ENCODE measurements at places on chromosomes 5 and 9. TPM values are rescaled to one million over a fixed set of nuclear protein-coding genes. Genes with fewer than 3 reads are reported as not detected.

DNA sequence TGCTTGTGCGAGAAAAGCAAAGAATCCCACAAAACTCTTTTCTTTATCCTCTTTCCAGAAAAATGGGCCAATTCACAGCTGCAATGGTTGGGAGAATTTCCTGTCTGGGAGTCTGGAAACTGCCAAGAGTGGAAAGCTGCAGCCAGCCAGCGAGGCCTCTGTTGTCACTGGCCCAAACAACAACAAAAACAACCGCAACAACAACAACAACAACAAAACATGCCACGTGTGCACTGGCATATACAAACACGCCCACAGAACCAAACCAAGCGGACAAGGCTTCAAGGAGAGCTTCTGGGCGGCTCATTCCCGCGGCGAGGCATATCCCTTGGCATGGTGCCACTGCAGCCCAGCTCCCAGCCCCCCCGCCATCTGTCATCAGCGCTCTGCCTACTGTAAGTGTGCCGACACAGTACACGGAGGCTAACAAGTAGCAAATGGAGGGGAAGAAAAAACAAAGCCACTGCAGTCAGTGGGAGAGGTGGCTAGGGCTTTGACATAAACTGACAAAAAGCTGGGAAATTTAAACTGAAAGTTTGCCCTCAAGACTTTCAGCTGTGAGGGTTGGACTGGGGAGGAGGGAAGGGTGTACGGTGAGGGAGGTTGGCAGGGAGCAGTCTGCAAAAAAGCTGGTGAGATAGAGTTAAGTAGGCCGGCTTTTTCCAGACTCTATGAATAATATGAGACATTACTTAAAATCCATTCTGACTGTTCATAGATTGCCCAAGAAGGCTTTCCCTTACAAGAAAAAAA lies 165.0 kb upstream of the ZNF462 start:
- peak; percentile 83 for DNase-seq

GRCh38 chr5:58718269-58718978 lies 135.5 kb downstream of the RAB3C start:
- DNase-seq: no peak

DNA sequence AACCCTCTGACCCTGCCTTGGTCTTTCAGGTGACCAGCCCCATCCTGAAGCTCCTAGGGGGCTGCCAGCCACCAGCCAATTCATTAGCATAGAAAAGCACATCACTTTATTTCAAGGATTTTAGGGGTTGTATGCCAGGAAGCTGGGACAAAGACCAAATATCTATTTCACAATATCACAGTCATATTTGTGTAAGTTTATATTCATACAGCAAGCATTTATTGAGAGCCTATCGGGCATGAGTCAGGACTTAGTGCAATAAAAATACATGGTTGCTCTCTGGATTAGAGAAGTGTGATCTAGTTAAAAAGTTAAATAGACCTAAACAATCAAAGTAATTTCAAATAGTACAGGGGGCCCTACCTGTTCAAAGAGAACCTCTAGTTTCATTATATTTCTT lies 113.8 kb downstream of the ERCC6L2 start:
- DNase-seq: no peak

- no peak for DNase-seq
Measured at GRCh38 chr5:74546796-74547195, 93.7 kb downstream of the ENC1 start.

DNA sequence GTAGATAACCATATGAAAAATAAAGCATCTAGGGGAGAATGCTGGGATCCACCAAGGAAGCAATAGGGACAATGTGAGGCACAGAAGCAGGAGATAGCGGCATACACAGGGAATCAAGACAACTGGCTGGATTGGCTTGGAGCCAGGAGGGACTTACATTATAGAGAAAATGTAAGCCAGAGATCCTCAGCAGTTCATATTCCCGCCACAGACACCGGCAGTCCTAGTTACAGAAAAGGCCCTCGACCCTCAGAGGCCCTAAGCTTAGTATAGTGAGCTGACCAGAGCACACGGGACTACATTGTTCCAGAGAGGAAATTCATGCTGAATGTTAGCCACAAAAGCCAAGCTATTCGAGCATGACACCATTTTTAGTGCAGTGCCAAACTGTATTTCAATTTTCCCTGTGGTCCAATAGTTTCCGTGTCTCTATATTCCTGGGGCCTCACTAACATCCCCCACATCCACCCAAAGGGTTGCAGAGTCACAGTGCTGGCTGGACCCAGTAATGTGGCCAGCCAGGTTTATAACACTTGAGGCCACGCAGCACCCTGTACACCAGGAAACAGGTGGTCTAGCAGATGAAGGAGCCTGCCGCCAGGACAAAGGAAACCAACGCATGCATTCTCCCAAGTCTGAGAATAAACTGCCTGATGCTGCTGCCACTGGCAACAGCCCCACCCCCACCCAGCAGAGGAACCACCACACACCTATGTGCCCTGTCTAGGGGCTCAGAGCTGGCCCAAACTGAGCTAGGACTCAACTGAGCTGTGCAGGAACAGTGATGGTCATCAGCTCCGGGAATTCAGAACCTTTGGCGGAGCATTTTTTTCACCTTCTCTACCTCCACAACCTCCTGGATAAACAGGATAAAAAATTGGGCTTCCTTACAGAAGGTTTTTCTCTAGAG lies 693.2 kb upstream of the CHD1 start:
- no peak for DNase-seq

- no peak for DNase-seq
Measured at GRCh38 chr9:131709771-131710431, 30.0 kb downstream of the RAPGEF1 start.

GRCh38 chr5:77163453-77163852 lies 47.0 kb upstream of the PDE8B start:
- DNase-seq: no peak

DNA sequence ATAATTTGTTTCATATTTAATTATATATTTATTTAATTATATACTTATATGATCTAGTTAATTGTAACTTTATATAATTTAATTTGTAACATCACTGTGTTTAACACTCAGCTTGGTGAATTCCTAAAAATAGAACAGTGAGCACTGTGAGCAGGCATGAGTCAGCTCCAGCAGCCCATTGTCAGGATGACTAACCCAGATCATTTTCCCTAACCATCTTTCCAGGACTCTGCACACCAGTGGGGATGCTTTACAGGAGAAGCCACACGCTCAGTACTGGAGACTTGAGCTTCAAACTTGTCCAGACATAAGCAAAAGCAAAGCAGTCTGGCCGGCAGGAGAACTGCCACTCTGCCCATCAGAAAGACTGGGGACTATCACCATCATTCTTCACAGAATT lies 446.2 kb upstream of the TRPC7 start:
- DNase-seq: no peak

DNA sequence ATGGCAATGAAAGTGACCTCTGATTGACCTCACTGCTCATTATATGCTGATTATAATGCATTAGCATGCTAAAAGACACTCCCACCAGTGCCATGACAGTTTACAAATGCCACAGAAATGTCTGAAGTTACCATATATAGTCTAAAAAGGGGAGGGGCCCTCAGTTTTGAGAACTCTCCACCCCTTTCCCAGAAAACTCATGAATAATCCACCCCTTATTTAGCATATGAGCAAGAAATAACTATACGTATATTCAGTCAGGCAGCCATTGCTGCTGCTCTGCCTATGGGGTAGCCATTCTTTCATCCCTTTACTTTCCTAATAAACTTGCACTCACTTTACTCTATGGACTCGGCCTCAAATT lies 163.1 kb downstream of the ESM1 start:
- DNase-seq: no peak

GRCh38 chr9:93091453-93092081 lies 4.5 kb upstream of the CARD19 start:
- DNase-seq: no peak

- DNase-seq: no peak
Measured at GRCh38 chr5:93452255-93452654, 128.8 kb downstream of the NR2F1-AS1 start.

DNA sequence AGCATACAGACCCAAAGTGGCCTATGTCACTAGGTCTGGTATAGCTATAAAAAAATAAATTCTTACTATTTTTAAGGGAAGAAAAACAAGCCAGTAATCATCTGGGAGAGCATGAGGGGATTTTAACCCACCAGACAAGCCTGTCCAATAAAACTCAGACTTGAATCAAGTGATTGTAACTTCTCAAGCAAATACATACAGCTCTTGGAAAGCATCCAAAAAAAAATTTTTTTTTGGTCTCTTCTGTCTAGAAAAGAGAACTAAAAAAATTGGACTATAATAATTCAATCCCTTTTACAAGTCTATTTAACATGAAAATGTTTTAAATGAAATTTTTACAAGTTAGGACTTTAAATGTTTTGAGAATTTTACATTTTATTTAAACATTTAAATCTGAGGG lies 61.7 kb downstream of the FBXL17 start:
- DNase-seq: no peak

The HMMR gene
- not detected for total RNA-seq

The SLC34A3 gene
- total RNA-seq: not detected

The EDIL3 gene
- 5.6 TPM for total RNA-seq

The QRFP gene
- not detected for total RNA-seq

The GFI1B gene
- not detected for total RNA-seq
